ENCODE measurements at places on chromosomes 13 and 19.

GRCh38 chr13:71856548-71857043 lies 10.4 kb downstream of the DACH1 start:
- no peak for DNase-seq

GRCh38 chr13:109348519-109349258 lies 437.7 kb downstream of the IRS2 start:
- DNase-seq = no peak

DNA sequence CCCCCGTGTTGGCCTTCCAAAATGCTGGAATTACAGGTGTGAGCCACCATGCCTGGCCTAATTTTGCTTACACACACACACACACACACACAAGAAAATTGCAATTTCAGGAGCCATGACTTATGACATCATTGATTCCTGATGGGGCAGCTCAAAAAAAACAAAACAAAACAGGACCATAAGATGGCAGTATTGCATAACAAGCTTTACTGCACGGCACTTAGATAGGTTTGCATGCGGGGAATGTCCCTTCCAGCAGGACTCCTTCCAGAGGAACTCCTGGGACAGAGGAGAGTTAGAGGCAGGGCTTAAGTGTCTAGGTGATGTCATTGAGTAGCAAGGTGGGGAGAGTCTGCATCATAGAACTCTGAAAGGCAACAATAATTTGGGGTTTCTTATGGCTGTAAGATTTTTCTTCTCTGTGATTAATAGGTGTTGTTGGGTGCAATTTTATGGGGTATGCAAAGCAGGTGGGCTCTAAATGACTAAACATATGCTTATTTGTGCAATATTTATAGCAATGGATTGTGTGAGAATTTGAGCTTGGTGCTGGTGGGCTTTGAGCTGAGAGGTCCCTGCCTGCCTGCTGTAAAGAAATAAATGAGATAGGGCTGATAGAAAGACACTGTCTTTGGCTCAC lies 9.0 kb upstream of the ACSBG2 start:
- no peak for DNase-seq

GRCh38 chr19:30930941-30931706 lies 418.1 kb downstream of the TSHZ3 start:
- no peak for DNase-seq

Data from femur (tissue), 1 donor.